ENCODE measurements at places on chromosomes 4 and X.

DNA sequence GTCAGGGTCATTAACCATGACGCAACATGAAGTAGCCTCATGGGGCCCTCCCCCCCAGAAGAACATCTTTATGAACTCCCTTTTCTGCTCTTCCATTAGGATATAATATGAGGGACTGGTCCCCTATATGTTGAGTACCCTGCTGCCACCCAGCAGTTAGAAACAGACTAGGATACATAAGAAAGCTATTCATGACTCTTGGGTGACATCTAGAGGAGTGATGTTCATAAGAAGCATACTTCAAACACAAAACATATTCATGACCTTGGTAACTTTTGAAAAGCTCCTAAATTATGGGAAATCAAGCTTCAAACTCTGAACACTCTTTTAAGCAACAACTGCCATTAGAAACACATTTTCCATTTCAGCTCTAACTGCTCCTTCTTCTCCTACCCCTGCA is 155.2 kb upstream of the SPIN4 start:
- DNase-seq = peak; percentile 45

DNA sequence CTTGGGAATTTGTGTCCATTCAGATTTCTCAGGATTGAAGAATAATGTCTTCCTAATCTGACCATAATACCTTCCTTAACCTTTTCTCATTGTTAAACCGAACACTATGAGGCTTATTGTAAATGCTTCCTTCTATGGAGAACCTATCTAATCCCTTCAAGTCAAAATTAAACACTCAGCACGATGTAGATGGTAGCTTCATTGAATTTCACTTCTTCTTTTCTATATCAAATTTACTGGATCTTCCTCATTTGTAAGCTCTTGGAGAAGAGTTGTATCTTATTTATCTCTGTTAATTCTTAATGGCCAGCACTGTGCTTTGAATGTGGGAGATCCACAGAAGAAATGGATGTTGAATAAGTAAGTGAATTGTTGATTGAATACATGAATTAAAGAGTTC is 109.0 kb upstream of the RAPGEF2 start:
- DNase-seq = no peak

- no peak for DNase-seq
Observed at GRCh38 chrX:47745416-47745815, 86.4 kb upstream of the UXT start.

DNA sequence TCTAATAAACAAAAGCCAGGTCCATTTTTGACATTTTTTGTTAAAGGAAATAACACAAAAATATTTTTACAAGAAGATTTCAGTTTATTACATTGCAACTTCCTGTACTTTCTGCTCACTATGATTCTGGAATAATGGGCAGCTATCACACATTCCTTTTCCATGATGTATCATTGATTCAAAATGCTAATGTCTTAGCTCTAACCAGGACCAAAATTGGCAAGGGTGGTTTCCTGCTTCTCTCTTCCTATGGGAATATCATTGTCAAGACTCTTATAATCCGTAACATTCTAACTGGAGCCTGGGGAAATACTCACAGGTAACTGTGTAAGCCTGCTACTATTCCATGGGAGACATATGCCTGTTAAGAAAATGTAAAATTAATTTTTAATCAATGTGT is 218.6 kb downstream of the DCAF12L2 start:
- DNase-seq = no peak

DNA sequence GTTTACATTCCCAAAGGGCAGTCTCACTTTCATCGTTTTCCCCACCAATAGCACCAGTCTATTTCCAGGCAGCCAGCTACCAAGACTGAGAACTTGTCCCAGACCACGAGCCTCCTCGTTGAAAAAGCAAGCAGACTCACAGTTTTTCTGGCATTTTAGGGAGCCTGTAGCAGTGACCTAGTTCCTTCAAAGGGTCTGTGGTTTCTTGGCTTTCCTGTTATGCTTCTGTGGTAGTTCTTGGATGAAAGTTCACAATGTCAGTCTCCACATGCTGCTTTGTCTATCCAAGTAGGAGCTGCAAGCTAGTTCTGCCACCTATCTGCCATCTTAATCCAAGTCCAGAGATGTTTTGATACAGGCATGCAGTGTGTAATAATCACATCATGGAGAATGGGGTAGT is 151.6 kb upstream of the ZC4H2 start:
- DNase-seq = no peak

- DNase-seq = peak; percentile 93
Observed at GRCh38 chrX:49922291-49923241, at the start of gene CLCN5. TSS of gene CLCN5 (plus strand) at chrX:49922596. CDS start at chrX:49925299, 2,703 bp downstream.
